ENCODE measurements at places on chromosomes 1 and 21.

GRCh38 chr1:117570988-117571409, 34.8 kb upstream of the TENT5C start:
- no peak for DNase-seq

- no peak for DNase-seq
Observed at GRCh38 chr1:86517336-86517735, 29.5 kb upstream of the CLCA4 start.

GRCh38 chr1:156483397-156483796, 17.2 kb downstream of the MEF2D start:
- no peak for DNase-seq

GRCh38 chr1:239993366-239993765, 98.3 kb upstream of the FMN2 start:
- no peak for DNase-seq

DNA sequence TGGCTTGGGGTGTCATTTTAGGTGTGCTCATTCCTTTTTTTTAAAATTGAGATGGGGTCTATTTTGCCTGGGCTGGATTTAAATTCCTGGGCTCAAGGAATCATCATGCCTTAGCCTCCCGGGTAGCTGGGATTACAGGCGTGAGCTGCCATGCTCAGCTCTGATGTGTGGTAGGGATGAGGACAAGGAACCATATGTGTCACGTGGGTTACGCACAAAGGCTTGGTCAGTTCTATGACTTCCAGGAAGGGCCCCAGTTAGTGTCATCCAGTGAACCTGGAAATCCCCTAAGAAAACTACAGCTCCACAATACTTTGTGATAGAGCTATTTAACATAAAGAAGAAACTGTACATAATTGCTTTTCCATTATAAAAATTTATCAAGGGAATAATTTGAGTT, 6.7 kb upstream of the METTL25B start:
- no peak for DNase-seq

- no peak for DNase-seq
Observed at GRCh38 chr1:89460325-89460724, 64.3 kb upstream of the LRRC8B start.

DNA sequence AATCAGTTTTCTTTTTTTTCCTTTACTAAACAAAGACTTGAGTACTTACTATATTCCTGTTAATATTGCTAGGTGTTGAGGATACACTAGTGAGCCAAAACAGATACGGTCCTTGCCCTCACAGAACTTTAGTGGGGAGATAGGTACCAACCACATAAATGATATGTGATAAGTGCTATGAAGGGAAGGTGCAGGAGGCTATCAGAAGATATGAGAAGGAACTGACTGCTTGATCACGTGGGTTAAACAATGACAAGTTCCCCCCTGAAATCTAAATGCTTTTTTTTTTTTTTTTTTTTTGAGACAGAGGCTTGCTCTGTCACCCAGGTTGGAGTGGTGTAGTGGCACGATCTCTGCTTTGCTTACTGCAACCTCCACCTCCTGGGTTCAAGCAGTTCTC, 25.0 kb downstream of the RBM15 start:
- no peak for DNase-seq

- DNase-seq, result no peak
Observed at GRCh38 chr1:214318356-214318755, 37.4 kb downstream of the SMYD2 start.

GRCh38 chr21:14824126-14824525, 240.7 kb downstream of the NRIP1 start:
- DNase-seq, result no peak

DNA sequence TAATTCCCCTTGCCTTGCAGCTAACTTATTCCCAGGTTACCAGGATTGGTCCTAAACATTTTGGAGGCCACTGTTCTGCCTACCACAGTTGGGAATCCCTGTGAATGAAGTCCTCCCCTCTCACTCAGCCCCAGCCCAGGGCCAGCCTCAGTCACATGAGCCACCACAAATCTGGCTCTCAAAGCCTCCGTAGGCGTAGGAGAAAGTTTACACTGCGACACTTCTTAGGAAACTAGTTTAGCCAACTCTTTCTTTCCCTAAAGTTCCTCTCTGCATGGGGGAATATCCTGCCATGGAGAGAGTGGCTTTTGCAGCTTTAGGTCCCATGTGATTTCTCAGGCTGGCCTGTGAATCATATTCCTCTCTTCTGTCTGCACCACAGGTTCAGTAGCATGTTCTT, 45.7 kb upstream of the ETV3 start:
- no peak for DNase-seq

- DNase-seq, result no peak
Observed at GRCh38 chr1:57258557-57259325, 165.1 kb downstream of the DAB1 start.

Measured in CD8-positive, alpha-beta T cell (primary cell).